ENCODE measurements at places on chromosomes 7 and 10.

GRCh38 chr7:131568970-131569369, 12.5 kb upstream of the PODXL start:
- no peak for DNase-seq

GRCh38 chr10:17122052-17122451, 7.6 kb downstream of the CUBN start:
- no peak for DNase-seq

- DNase-seq, result no peak
These were observed 124.8 kb downstream of the EVX1 start for GRCh38 chr7:27367179-27367932.

DNA sequence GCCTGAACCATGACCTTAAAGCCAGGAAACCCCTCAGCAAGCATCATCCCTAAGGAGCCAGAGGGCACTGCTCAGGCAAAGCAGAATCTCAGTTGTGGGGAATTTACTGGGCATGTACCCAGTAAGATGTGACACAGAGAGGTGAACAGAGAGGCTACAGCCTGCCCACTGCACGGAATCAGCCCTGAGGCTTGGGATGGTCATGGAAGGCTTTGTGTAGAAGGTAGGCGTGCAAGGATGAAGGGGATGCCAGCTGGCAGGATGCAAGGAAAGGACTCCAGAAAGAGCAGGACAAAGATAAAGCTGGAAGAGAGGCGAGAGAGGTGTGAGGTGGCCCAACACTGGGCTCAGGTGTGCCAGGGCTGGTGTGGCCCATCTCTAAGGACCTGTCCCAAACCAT, 2.4 kb upstream of the AIFM2 start:
- DNase-seq, result no peak

DNA sequence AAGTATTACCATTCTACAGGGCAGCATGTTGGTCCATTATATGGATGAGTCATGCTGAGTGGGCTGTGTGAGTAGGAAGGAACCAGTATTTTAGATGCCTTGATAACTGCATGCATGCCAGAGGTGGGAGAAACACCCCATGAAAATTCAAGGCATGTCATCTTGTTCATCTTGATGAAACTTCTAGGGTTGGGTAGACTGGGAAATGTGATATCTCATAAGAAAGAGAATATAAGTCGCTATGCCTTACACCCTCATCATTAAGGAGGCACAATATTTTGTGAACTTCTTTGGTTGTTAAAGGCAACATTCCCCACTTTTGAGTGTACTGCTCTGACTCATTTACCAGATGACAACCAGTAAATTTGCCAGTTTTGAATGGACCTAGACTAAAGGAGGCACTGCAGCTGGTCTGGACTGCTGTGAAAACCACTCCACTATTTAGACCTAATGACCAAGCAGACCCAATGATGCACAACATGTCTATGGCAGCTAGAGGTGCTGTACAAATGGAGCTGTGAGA, 48.0 kb downstream of the ZNF365 start:
- no peak for DNase-seq

DNA sequence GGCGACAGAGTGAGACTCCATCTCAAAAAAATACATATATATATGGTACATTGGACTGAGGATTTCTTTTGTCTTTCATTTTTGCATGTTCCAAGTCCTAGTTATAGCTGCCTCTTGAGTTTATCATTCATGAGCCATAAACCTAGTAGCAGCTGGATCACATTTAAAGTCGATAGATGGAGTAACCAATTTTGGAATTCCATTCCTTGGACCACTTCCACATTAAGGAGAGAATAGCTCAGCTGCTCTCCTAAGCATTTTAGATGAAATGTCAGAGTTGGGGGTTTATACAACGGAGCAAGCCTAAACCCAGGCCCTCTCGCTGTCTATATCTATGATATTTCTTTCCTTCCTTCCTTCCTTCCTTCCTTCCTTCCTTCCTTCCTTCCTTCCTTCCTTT, 141.2 kb downstream of the LYZL1 start:
- no peak for DNase-seq

DNA sequence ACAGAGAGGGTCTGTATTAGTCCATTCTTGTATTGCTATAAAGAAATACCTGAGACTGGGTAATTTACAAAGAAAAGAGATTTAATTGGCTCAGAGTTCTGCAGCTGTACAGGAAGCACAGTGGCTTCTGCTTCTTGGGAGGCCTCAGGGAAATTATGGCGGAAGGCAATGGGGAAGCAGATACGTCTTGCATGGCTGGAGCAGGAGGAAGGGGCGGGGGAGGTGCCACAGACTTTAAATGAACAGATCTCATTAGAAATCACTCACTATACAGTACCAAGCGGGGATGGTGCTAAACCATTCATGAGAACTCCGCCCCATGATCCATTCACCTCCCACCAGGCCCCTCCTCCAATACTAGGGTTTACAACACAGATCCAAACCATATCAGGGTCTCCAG, 3.7 kb upstream of the CALU start:
- DNase-seq, result no peak

DNA sequence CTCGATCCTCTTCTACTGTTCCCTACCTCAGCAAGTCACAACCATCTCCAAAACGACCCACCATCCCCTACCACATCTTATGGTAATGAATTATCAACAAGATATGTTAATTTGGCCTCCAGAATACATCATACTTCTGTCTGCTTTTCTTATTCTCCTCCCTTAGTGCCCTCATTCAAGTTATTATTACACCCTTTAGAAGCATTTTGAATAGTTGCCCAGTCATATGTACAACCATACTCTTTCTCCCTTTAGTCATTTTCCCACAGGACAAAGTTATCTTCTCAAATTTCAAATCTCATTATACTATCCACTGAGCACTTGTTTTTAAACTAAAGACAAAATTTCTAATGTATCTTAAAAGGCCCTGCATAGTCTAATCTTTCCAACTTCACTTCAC, 71.0 kb downstream of the GNAT3 start:
- DNase-seq, result no peak

GRCh38 chr7:119783799-119784198, 489.2 kb upstream of the KCND2 start:
- no peak for DNase-seq

DNA sequence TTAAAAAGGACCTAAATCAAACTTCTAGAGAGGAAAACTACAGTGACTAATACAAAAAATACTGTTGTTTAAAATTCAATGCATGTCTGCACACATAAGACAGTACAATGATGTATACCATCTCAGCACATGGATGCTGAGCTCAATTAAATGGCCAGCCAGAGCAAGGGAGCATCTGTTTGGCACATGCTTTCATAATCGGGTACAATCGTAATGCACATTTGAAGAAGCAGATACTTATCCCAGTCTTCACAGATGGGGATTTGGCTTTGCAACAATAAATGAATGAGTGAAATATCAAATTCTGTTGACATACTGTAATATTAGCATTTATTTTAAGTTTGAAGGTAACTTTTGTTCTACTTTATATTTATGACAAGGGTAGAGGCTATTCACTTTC, 187.8 kb downstream of the CRPPA start:
- no peak for DNase-seq

GRCh38 chr7:114856625-114857024, 65.3 kb upstream of the MDFIC start:
- no peak for DNase-seq

- no peak for DNase-seq
These were observed 2.0 kb downstream of the OAT start for GRCh38 chr10:124416733-124417132.

- no peak for DNase-seq
These were observed 259.7 kb upstream of the FERD3L start for GRCh38 chr7:19404912-19405329.

DNA sequence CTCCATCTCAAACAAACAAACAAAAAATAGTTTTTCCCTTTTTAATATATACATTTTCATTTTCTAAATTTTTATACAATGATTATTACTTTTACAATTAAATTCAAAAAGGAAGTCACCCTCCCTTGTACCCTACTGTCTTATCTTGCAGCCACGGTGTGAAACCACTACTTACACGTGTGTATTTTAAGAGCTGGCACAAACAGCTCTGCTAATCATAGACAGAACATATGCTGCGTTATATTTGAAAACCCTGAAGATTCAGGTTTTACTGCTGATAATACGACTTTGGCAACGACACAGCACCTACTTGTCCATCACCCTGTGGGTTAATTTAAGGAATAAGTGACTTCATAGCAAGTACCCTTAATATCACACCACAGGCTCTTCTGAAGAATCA, 991 bp downstream of the ANKRD61 start:
- no peak for DNase-seq

GRCh38 chr7:143234533-143234875, 12.7 kb downstream of the TAS2R40 start:
- DNase-seq, result no peak

DNA sequence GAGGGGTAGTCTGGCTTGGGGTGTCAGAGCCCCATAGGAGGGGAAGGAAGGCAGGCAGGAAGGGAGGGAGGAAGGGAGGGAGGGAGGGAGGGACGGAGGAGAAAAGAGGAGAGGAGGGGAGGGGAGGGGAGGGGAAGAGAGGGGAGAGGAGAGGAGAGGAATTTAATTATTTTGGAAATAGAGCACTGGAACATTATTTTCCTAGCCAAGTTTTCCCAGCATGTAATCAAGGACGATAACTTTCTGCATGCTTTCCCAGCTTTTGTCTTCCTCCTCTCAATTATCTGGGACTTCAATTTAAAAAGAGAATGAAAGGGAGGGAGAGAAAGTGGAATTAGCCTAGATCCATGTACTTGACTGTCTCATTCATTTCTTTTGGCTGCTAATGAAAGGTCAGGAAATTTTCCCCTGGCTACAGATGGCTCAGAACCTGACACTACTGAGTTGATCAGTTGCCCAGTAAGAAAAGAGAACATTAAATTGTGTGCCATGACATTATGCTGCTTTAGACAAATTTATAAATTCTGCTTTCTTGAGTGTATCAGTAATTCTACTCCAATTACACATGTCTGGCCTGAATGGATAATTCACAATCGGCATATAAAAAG, 148.8 kb downstream of the LRRC4 start:
- no peak for DNase-seq

Measured in CD4-positive, alpha-beta T cell (primary cell).